ENCODE measurements at places on chromosomes 4 and X.
A peak's percentile ranks its signal among the peaks of the same experiment; 100 is the strongest.

GRCh38 chrX:48761674-48762471, at the start of gene GLOD5:
TSS of gene GLOD5 (plus strand) at chrX:48761747. CDS start at chrX:48761791, 44 bp downstream.
- peak; percentile 3 for DNase-seq

DNA sequence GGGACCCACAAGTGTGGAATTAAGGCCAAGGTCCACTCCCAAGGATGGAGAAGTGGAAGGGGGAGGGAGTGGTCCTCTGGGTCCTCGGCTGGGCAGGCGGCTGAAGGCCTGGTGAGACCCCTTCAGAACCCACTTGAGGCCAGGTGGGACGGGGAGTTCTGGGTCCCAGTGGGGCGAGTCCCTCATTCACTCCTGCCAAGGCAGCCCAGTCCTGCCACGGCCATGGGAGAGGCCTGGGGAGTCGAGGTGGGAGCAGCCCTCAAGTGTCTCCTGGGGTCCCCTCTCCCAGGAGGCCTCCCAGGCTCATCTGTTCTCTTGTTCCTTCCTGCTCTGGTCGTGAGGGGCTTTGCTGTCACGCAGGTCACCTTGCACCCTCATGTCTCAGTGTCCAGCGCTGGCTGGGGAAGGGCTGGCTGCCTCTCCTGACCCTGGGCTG, 6.1 kb upstream of the SH3BP2 start:
- DNase-seq: no peak

- no peak for DNase-seq
Observed at GRCh38 chr4:25560605-25561004, 95.0 kb upstream of the SLC34A2 start.

DNA sequence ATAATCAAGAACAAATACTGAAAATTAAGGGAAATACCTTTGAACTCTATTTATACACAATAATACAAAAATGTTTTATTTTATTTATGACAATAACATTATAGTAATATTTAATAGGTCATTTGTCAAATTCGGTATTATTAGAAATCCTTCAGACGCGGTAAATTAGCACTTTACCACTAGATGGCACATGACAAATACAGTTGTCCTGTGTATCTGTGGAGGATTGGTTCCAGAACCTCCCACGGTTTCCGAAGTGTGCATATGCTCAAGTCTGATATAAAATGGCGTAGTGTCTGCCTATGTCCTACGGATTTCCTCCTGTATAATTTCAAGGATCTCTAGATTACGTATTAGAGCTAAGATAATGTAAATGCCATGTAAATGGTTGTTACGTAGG, 8.1 kb upstream of the LINC00632 start:
- DNase-seq: peak; percentile 18

- no peak for DNase-seq
Observed at GRCh38 chr4:33104273-33104672, 2384.1 kb downstream of the PCDH7 start.

DNA sequence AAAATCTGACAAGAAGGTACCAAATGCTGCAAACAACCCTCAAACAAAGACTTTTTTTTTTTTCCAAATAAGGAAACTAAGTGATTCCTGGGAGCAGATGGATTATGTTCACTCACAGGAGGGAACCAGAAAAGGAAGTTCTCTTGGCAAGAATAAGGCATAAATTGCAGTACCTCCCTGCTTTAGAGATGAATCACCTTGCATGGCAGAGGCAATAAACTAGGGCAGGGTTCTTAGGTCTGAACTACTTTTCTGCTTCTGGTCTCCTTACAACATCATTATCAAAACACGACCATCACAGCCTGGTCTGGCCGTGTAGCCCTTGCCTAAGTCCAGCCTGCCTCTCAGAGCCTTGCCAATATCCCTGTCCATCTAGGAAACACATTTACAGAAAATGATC, 6.3 kb downstream of the TMEM31 start:
- DNase-seq: peak; percentile 89

GRCh38 chr4:133157460-133158160, 8.5 kb downstream of the PCDH10 start:
- DNase-seq: no peak

DNA sequence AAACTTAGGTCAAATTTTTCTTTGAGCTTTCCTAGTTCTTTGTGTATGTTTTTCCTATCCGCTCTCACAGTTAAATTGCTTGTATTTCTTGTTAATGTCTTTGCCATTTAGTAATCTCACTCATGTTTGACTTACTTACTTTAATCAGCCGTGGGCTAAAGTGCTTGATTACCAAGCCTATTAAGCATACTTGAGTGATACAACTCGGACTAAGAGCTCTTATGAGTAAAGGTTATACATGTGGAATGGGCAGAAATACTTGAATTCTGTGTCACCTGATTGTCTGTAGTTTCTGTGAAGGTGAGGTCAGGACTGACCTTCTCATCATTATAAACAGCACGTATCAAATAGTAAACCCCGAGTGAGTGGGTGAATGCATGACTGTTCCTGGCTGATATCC, 664.5 kb downstream of the PDHA2 start:
- DNase-seq: no peak

GRCh38 chrX:52410439-52411394, 41.9 kb downstream of the XAGE2 start:
- DNase-seq: no peak

- DNase-seq: no peak
Observed at GRCh38 chrX:106599411-106599810, 12.4 kb upstream of the RADX start.

- DNase-seq: peak; percentile 72
Observed at GRCh38 chrX:12223650-12224049, 85.4 kb downstream of the FRMPD4 start.

- DNase-seq: no peak
Observed at GRCh38 chrX:132821974-132822633, 136.3 kb downstream of the HS6ST2 start.

DNA sequence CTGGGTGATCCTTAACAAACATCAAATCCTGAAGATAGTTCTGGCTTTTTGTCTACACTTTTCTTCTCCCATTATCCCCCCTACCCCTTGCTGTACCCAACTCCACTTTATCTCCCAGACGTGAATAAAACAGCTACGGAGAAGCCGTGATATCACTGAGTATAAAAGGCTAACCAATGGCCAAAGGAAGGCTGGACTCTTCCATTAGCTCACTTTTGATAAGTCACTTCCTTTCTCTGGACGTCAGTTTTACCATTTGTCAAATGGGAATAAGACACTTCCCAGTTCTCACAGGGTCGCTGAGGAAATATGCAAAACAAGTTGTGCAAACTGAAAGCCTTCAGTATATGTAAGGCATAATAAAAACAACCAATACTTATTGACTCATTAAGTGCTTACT, 38.6 kb upstream of the EDA2R start:
- DNase-seq: peak; percentile 84

- DNase-seq: no peak
Observed at GRCh38 chrX:132127743-132128142, at the start of gene FRMD7. TSS of gene FRMD7 (minus strand) at chrX:132128020. CDS start at chrX:132127844, 176 bp downstream.

DNA sequence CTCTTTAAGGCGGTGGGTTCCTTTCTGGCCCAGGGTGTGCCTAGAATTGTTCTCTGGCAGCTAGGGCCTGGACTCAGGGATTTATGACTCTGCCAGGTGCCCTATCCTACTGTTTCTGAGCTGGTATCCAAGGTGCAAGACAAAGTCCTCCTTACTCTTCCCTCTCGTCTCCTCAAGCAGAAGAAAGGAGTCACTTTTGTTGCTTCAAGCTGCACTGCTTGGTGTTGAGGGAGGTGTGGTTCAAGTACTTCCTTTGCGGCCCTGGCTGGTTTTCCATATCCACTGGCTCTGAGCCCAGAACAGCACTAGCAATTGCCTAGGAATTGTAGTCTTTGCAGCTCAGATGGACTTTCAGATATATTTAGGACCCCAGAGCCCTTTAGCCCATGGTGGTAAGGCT, 39.3 kb downstream of the RTL3 start:
- peak; percentile 40 for DNase-seq
